ENCODE measurements at places on chromosomes 2 and 18. TPM values are rescaled to one million over a fixed set of nuclear protein-coding genes. Genes with fewer than 3 reads are reported as not detected.

Gene RGPD3
- 1.3 TPM for total RNA-seq

Gene XDH
- total RNA-seq: not detected

Gene EIF2B4
- total RNA-seq: 44.8 TPM

Gene CYP27C1
- 1.0 TPM for total RNA-seq

Gene MOGAT1
- not detected for total RNA-seq

Gene FLACC1
- 1.5 TPM for total RNA-seq

Gene RUFY4
- total RNA-seq: not detected
